ENCODE measurements at places on chromosomes 2 and 18. TPM values are rescaled to one million over a fixed set of nuclear protein-coding genes. Genes with fewer than 3 reads are reported as not detected.

DNA sequence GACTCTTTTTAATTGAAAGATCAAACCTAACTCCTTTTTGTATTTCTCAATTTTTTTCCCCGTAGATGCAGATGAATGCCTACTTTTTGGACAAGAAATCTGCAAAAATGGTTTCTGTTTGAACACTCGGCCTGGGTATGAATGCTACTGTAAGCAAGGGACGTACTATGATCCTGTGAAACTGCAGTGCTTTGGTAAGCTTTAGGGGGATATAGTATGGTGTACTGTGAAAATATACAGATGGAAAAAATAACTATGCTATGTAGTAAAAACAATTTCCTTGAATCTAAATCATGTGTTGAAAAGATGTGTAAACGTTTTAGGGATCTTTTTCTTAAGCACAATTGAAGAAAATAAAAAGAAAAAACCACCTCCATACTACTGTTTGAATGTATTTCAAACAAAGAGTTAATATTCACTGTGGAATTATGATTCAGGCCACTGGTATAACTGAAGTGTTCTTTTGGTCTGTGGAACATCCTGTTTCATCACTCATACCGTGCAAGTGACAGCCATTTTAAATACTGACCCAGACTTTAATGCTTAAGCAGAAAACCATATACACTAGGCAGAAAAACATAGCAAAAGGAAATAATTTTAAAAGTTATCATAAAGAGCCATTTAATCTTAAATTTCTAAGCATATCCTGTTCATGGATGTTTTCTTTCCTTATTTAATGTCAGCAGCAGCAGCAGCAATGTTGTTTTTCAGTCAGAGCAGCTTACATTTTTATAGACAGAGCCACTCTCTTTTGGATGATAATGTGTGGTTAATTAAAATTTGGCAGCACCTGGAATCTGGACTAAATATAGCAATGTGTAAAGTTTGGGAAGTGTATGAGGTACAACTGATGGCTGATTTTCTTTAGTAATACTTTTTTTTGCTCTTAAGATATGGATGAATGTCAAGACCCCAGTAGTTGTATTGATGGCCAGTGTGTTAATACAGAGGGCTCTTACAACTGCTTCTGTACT lies 112.8 kb upstream of the RASGRP3 start:
- DNase-seq = no peak

SLC30A3 gene
- total RNA-seq = 0.56 TPM

DNA sequence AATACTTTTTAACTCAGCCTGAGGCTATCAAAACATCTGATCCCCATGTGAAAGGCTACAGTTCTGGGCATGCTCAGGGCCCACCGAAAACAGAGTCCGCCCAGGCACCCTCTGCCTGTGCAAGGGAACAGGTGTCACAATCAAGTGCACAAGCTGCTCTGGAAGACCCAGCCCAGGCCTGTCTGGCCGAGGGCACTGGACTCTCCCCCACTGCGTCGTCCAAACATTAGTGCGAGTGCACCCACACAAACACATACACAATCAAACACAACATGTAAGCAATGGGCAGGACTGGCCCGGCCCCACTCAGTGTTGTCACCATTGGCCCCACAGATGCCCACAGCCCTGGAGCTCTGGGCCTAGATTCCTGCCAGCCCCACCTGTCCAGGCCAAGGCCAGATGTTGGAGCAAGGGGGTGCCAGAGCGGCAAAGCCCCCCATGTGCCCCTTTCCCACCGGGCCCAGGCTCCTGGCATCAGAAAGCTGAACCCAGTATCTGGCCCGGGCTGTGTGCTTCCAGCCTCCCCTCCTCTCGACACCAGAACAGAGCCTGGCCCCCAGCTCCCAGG lies 617 bp upstream of the ALPG start:
- DNase-seq = no peak

DNA sequence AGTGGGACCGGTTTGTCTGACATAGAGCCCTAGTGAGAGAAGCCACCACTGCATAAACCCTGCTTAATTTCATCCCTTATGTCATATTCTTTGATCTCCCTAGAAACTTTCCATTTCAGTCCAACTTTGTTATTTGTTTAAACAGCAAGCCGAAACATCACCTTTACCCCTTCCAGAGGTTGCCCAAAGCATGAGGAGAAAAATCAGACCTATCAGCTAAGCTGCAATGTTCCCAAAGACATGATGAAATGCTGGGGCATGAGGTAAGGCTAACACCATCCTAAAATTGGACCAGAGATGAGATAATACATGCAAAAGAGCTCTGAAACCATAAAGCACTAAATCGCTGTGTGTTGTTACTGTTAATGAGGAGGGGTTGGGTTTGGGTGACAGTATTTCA lies 447.9 kb upstream of the ACVR2A start:
- no peak for DNase-seq

GRCh38 chr18:33181016-33181415 lies 259.5 kb downstream of the CCDC178 start:
- no peak for DNase-seq

TLX2 gene
- not detected for total RNA-seq

GRCh38 chr2:105522645-105523044 lies 123.8 kb upstream of the FHL2 start:
- DNase-seq = no peak

ABCA12 gene
- not detected for total RNA-seq

DNA sequence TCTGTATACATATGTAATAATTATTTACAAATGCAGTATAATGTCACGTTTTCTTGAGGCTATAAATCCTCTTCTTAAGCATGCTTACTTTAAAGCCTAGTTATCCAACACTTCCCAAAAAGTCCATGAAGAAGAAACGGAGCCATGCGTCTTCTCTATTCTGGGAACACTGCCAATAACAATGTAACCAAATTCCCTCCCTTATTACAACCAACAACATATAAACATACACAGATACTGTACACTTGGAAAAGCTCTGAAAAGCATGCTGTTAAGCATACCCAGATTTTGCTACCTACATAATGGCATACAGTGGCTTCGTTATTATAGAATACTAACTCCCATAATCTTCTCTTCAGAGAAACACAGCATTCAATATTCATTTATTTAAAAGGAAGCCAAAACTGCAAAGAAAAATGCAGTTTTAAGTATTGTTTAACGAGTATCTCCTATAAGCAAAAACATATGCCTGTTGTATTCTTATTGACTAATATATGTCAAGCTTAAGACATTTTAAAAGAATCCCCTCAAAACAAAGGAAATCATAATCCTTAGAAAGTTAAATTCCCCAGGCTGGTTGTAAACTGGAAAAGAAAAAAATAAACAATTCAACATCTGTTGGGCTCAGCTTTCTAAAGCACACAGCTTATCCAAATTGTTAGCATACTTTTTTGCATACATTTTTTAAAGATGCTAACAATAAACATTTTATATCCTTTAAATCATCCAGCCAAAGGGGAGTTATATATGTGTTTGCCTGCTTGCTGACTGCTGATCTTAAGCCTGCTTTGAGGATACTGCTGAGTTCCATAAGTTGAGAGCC lies 83.4 kb downstream of the SLC25A12 start:
- no peak for DNase-seq

GRCh38 chr2:151380580-151381235 lies 23.3 kb downstream of the TNFAIP6 start:
- no peak for DNase-seq

GKN2 gene
- total RNA-seq = not detected

DNA sequence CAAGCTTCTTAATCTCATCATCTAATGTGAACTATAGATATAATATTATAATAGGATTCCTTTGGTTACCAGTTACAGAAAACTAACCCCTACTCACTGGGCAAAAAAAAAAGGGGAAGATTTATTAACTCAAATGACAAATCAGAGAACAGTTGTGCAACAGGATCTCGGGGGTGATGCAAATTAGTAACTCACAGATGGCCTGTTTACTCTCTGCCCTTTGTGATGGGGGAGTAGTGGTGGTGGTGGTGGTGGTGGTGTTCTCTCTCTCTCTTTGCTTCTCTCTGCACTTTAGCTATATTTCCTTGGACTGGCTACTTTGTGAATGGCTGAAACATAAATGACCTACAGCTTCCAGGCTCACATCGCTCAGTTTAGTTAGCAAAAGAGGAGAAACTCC lies 59.0 kb downstream of the TMEM247 start:
- no peak for DNase-seq

- DNase-seq = no peak
Measured at GRCh38 chr2:60046529-60046928, 506.9 kb downstream of the BCL11A start.

GRCh38 chr2:84972207-84972783 lies 1.3 kb downstream of the KCMF1 start:
- no peak for DNase-seq

MAP3K2 gene
- 27.7 TPM for total RNA-seq

DNA sequence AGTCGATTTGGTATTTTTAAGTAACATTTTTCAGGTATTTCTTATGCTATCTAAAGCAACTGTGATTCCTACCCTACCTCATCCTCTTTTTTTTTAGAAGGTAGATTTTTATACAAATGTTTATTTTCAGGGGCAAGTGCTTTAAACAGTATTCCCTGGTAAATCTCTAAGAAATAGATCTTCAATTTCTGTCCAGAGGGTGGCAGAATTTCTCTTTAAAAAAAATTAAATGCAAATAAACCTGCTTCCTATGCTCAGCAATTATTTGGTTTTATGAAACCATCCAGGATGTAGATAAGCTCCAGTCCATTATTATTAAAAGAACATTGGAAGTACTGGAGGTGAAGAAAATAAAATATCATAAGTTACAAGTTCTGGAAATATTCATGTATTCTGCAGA lies 191.9 kb downstream of the MYO3B start:
- peak; percentile 18 for DNase-seq

GRHL1 gene
- total RNA-seq = 4.7 TPM

GRCh38 chr2:55097461-55098410 lies 47.5 kb upstream of the RTN4 start:
- no peak for DNase-seq

NRP2 gene
- total RNA-seq = 32.0 TPM

DNA sequence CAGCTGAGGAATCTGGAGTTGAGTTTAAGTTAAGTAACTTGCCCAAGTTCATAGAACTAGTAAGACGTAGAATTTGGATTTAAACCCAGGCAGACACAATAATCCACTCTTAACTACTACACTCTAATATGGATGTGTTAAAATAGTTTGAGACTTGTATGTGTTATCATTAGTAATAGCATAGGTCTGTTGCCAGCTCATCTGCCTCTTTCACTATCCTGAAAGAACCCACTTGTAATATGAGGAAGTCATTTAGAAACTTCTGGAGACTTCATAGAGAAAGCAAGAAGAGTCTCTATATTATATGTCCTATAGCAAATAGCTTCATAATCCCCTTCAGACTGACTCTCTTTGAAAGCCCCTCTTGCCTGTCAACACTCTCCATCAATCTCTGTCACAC lies 43.0 kb upstream of the ACADL start:
- DNase-seq = no peak

- no peak for DNase-seq
Measured at GRCh38 chr2:123513351-123513750, 511.7 kb upstream of the CNTNAP5 start.

DNA sequence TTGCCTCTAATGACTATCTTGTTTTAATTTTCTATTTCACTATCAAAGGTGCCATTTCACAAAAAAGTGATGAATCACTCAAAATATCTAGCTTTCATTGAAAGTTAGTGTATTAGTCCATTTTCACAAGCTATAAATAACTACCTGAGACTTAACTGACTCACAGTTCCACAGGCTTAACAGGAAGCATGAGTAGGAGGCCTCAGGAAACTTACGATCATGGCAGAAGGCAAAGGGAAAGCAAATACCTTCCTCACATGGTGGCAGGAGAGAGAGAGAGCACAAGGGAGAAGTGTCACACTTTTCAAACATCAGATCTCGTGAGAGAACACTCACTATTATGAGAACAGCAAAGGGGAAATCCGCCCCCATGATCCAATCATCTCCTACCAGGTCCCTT lies 1220.4 kb upstream of the ZEB2 start:
- DNase-seq = no peak

- peak; percentile 66 for DNase-seq
Measured at GRCh38 chr18:30889519-30890301, 152.8 kb downstream of the DSC3 start.

- no peak for DNase-seq
Measured at GRCh38 chr2:82675186-82675585, 1783.9 kb downstream of the SUCLG1 start.

DNA sequence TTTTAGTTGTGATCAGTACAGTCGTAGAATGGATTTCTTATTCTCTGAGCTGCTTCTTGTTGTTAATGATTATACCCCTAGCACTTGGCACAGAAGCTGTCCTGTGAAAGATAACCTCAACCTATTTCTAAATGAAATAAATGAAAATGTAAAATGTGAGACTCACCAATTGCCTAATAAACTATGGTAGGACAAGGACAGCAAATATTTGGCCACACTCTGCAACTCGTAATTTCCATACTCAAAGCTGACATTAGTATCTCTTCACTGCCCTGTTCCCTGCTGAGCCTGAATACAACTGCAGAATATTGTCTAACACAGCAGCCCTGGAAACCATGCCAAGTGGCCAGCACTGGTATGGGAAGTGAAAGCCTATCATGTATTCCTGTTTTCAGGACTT lies 34.5 kb downstream of the TMEM182 start:
- DNase-seq = no peak

DNA sequence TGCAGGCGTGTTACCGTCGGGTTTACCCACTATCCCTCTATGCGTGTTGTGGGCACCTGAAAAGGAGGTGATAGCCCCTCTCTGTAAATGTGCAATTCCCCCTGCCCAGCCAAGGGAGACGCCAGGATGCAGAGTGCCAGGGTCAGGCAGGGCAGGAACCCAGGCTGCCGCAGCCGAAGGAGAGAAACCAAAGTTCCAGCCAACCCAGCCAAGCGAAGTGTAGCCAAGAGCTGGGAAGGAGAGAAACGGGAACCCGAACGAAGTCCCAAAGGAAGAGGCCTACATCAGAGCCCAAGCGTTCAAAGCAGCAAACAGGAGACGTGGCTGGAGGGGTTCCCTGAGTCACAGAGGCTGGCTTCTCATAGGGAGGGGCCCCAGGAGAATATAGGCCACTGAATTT lies 24.2 kb upstream of the SPR start:
- DNase-seq = peak; percentile 16

GRCh38 chr2:51224790-51225189 lies 192.9 kb upstream of the NRXN1 start:
- no peak for DNase-seq

WDR7 gene
- total RNA-seq = 12.3 TPM

- no peak for DNase-seq
Measured at GRCh38 chr2:205401511-205401910, 280.8 kb upstream of the NRP2 start.

DNA sequence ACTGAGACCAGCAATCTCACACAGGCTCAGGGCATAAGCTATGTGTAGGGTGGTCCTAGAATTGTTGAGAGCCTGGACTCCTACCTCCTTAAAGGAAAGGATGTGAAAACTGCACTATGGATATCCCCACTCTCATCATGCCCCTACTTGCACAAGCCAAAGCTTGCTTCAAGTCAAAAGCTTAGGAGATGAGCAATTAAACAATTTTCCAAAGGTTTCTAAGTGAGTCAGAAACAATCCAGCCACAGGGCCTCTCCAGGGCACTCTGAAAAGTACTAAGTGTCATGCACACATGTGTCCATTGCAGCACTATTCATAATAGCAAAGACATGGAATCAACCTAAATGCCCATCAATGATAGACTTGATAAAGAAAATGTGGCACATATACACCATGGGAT lies 215.4 kb downstream of the AFF3 start:
- no peak for DNase-seq
